Fibroblast of skin of left biceps (primary cell): ENCODE measurements at places on chromosomes 5 and 9.

- no peak for DNase-seq
Observed at GRCh38 chr9:26078706-26079105, 400.5 kb upstream of the TUSC1 start.

DNA sequence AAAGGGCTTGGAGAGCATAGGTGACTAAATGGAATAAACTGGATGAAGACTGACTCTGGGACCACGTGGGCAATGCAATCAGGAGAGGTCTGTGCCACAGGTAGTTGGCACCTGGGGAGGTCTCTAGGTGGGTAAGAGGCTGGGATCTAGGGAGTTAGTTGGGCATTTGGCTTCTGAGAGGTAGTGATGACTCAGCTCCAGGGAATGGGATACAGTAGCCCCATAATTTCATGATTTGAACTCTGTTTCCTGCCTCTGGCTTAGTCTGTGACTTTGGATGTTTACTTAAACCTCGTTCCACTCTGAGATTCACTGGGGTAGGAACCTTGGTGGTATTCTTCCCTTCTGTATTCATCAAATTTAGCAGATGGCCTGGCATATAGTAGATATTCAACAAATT, 240.8 kb downstream of the KIF4B start:
- DNase-seq, result no peak

DNA sequence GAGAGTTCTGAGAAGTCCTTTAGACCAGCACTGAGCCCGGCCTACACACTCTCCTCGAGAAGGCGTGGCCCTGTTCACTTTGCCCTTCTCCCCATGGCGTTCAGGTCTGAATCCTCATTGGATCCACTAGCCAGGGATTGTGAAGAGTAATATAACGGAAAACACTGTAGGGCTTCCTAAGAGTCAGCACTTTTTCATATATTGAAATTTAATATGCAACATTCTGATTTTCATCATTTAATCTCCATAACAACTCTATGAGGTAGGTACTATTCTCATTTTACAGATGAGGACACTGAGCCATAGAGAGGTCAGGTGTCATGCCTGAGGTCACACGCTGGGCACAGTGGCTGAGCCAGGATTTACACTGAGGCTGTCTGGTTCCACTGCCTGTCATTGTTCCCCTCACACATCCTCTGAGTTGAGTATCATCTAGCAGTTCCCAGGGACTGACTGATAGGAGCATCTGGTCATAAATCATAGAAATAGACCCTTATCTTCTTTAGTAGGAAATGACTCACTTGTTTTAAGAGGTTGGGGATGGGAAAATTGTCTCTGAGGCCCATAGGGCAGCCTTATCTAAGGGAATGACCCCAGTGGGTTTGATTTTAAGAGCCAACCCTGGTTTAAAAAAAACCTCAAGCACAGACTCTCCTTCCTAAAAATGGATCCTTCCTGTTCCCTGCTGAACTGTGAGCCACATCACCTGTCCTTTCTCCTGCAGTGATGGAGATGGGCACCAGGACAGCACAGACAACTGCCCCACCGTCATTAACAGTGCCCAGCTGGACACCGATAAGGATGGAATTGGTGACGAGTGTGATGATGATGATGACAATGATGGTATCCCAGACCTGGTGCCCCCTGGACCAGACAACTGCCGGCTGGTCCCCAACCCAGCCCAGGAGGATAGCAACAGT, 41.2 kb downstream of the THBS4 start:
- no peak for DNase-seq

DNA sequence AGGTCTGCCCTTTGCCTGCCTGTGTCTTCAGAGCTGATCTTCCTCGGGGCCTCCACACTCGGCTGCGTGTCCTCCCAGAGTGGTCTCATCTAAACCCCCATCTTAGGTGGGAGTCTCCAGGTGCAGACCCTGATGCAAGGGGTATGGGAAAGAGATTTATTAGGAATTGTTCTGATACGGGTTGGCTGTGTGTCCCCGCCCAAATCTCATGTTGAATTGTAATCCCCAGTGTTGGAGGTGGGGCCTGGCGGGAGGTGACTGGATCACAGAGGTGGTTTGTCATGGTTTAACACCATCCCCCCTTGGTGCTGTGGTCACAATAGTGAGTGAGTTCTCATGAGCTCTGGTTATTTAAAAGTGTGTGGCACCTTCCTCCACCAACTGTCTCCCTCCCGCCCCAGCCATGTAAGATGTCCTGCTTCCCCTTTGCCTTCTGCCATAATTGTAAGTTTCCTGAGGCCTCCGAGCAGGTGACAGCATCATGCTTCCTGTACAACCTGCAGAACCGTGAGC, 208.4 kb downstream of the AOPEP start:
- no peak for DNase-seq

DNA sequence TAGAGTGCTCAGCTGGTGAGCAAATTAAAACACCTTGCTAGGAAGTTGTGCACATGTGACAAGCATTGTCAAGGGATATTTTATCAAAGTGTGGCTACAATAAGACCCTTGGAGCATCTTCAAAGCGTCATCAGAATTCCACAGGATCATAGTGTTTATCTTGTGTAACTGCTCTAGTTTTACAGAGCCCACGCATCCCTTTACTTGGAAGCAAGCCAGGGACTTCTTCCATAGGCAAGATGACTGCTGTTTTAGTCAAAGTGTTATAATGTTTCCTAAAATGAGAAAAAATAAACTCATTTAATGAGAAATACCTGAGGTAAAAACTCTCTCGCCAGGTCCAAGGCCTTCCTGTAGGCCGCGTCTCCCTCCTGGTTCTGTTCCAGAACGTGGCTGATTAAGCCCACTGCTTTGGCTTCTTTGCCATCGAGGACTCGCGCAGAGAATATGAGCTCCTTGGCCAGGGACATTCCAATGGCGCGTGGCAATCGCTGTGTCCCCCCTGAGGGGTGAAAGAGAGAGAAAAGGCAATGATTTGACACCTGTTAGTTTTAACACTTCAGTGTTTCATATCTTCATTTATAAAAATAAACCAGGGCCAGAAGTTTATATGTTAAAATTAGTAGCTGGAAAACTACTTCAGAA, 141.1 kb downstream of the AUH start:
- no peak for DNase-seq

DNA sequence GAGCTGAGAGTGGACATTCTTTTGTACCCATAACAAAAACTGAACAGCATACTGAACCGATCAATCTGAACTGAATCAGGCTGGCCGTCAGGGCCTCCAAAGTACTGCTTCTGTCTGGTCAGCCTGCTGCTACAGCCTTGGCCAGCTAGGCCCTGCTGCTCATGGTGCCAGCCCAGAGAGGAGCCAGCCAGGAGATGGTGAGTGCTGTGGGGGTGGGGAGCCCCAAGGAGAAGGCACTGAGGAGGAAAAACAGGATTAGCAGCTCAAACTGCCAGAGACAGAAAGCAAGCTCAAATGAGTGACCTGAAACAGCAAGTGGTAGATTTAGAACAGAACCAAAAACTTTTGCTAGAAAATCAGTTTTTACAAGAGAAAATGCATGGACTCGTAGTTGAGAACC, 23.9 kb downstream of the SRP19 start:
- no peak for DNase-seq

DNA sequence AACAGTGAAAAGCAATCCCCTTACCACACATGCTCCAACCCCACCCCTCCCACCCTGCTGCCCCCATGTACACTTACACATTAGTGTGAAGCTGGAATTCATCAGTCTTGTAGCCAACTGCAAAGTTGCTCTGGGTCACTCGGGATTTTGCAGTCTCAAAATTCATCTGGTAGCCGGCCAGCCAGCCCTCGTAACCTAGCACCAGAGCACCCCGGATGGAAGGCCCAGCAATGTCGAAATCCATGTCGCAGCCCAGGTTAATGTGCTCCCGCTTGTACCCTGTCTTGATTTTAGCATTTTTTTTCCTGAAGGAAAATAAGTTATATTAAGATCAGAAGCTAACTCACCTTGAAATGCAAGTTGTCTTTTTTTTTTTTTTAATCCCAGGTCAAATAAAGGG, 12.2 kb upstream of the C5orf15 start:
- DNase-seq, result no peak

DNA sequence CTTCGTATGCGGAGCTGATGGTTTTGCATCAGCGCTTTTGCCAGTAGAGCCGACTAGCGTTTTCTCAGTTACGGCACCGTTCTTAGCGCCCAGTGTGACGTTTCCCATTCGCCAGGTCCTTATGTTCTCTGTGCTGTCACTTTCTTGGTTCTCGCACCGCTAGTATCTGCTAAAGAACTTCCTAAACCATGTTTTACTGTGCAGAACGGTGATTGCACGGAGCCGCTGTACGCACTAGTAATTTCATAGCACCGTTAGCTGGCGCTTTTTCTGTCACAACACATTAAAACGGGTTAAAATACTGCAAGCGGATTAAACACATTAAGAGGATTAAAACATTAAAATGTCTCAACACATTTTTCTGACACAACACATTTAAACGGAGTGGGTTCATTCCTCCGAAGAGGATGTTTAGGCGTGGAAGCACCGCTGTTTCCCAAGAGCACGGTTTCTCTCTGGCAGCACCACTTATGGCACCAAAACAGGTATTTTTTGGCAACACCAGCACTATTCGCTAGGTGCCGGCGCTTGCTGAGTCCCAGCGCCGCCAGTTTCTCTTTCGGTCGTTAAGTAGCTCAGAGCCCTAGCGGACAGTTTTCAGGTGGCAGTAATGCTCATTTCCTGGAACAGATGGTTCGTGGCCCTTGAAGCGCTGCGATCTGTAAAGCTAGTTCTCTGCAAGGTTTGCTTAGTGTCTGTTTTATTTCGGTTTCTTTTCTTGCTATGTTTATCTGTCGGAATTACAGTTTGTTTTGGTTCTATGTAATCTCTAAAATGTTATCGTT, 20.3 kb downstream of the ANXA2R start:
- no peak for DNase-seq

GRCh38 chr9:131020862-131021261, 11.9 kb downstream of the LAMC3 start:
- DNase-seq, result no peak

DNA sequence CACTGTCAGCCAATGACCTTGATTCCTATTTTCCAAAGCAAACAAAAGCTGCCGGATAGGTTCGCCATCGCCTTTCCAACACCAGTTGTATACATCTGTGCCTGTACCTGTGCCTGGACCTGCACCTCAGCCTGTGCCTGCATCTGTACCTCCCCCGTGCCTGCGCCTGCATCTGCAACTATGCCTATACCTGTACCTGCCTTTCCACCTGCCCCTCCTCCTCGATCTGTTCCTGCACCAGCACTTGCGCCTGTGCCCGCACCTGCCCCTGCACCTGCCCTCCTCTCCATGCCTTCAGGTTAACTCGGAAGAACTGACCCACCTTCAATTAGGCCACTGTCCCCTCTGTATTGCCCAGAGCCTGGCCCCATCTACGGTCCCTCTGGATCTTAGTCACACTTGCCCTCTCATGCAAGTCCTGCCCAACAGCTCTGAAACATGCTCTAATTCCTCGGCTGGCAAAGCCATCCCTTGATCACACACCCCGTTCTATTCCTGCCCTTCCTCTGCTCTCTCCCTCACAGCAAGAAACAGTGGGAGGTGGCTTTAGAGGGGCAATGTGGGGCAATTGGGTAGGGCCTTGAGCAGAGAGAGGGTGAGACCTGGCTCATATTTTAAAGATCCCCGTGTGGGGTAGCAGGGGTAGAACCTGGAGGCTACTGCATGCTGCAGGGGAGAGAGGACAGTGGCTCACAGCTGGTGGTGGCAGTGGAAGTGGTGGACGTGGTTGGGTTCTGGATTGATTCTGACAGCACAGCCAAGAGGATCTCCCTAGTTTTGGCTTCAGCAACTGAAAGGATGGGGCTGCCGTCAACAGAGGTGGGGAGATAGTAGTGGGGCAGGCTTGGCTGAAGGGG, 59.6 kb upstream of the PHYKPL start:
- DNase-seq, result no peak

DNA sequence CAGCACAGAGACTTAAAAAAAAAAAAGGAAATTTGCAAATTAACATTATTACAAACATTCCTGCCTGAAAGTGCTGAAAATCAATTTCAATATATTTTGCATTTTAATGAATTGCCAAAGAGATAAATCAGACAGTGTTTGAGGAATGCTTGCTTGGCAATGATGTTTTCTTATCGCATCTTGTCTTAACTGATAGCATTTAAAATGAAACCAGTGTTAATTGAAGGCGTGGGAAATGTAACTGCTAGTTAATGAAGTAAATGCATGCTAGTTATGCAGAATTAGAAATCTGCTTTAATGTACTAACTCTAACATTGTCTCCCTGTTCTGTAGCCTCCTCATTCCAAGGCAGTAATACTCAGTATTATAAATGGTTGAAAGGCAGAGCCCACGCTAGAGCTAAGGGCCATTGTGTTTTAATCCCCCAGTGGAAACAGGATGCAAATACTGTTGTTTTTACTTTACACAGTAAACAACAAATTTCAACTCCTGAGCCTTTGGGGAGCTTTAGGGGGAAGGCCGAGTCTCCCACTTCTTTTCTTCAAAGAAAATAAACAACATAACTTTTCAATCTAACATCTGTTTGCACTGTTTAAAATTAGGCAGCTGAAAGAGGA, 586.9 kb downstream of the TLE4 start:
- no peak for DNase-seq

- no peak for DNase-seq
Observed at GRCh38 chr9:6855860-6856259, 98.1 kb downstream of the KDM4C start.

DNA sequence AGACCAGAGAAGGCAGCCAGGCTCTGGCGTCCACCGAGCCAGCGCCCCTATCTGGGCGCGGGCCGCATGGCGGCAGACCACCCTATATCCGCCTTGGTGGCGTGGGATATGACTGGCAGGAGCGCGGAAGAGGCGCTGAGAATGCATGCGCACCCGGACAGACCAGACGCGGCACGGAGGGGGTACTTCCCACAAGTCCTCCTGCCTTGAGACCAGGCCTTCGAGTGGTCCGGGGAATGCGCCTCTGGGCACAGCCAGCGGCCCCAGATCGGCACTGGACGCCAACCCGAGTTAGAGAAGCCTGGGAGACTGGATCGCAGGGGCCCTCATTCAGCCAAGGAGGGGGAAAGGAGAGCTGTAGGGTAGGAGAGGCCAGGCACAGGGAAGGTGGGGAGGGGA, 2.5 kb upstream of the LMX1B start:
- no peak for DNase-seq

DNA sequence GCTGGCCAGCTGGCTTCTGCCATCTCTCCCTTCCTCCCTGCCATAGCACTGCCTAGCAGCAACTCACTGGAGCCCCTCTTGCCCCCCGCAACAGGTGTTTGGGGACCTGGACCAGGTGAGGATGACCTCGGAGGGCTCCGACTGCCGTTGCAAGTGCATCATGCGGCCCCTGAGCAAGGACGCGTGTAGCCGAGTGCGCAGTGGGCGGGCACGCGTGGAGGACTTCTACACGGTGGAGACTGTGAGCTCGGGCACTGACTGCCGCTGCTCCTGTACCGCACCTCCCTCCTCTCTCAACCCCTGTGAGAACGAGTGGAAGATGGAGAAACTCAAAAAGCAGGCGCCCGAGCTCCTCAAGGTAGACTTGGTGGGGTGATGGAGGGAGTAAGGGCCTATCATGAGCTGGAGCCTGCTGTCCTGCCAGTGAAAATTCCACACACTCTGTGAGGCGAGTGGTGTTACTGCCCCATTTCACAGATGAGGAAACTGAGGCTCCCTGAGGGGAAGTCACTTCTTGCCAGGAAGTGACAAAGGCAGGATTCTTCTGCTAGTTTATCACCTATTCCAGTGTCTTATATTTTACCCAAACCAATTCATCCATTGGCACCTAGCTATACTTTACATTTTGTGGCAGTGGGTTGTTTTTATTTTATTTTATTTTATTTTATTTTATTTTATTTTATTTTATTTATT, 10.1 kb downstream of the OLFML2A start:
- no peak for DNase-seq
